Forelimb muscle (tissue), 1 donor: ENCODE measurements at places on chromosomes 6 and 20.

- no peak for DNase-seq
Measured at GRCh38 chr6:32095338-32096086, 13.6 kb downstream of the TNXB start.

GRCh38 chr6:32588156-32588555 is 1.5 kb downstream of the HLA-DRB1 start:
- DNase-seq = no peak

GRCh38 chr6:136549300-136550044 is 750 bp downstream of the MAP7 start:
- DNase-seq = no peak

DNA sequence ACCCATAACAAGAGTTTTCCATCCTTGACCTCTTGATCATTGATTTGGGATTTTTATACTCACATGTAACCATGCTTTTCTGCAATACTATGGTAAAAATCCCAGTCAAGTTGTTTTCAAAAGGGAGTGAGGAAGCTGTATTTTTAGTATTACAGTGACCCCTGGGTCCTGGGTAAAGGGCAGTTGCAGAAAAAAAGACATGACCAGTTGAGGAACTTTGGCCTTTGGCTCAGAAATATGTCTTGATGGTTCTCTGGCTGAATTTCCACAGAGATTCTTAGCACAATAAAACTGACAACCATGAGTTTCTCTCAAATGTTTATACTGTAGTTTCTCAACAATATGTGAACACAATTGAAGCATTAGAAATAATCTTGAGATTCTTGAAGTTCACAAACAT is 28.6 kb upstream of the PRL start:
- DNase-seq = no peak

DNA sequence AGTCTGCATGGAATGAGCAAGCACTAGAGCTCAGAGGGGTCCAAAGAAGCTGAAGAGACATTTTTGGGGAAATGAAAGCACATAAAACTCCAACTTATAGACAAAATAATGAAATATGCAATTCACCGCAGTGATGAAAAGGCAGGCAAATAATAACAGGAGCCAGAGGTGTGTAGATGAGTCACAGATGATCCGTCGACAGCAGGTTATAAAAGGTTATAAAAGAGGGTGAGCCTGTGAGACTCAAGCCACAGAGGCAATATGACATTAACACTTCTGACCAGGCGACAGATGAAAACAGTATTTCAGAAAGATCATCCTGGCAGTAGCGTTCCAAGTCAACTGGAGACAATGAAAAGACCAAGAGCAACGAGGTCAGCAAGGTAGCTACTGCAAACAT is 35.8 kb upstream of the ANKRD60 start:
- DNase-seq = no peak
